ENCODE measurements at places on chromosomes 2 and 18.

GRCh38 chr2:102446936-102447335 lies 24.0 kb downstream of the IL18RAP start:
- DNase-seq: no peak

GRCh38 chr2:152236191-152236925 lies 60.8 kb upstream of the STAM2 start:
- DNase-seq: no peak

GRCh38 chr18:39666541-39666940 lies 2100.9 kb upstream of the CELF4 start:
- DNase-seq: no peak

GRCh38 chr2:146444085-146444484 lies 1400.7 kb upstream of the ACVR2A start:
- no peak for DNase-seq

DNA sequence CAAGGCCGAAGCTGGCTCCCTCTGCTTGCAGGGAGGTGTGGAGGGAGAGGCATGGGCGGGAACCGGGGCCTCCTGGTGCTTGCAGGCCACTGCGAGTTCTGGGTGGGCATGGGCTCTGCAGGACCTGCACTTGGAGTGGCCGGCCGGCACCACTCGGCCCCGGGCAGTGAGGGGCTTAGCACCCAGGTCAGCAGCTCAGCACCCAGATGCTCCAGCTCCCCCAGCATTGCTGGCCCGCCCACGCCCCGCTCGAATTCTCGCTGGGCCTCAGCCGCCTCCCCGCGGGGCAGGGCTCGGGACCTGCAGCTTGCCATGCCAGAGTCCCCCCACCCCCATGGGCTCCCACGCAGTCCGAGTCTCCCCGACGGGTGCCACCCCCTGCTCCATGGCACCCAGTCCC lies 176.2 kb upstream of the FAM98A start:
- DNase-seq: no peak

DNA sequence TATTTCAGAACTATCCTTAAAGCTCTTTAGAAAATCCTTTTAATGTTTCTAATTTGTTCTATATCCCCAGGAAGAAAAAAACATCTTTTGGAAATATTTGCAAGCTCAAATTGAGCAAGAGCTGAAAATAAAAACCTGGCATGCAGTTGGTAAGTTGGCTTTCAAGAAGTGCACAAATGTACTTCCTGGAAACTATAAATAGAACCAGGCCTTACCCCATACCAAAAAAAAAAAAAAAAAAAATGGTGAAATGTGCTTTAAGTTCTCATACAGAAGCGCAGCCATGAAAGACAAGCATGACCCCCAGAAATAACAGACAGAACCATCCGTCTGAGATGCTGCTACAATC lies 178.5 kb downstream of the HDAC4 start:
- DNase-seq: no peak

- DNase-seq: no peak
These were observed 289.4 kb downstream of the ZEB2 start for GRCh38 chr2:144230448-144231085.

DNA sequence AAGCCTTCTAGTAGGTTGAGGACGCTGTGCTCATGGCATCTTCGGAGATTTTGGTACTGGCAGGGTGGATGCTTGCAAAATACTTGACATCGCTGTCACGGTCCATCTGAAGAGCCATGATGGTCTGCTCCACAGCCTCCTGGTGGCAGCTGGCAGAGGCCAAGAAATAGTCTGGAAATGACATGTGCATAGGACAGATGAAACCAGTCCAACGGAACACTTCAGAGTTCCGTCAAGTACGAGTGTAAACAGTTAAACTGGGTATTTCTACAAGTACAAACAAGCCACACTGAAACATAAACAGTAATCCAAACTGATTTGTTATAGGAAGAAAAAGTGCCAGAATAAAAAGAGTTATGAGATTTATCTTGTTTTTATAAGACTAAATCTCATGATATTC lies 66.6 kb downstream of the PPP4R1 start:
- DNase-seq: no peak

DNA sequence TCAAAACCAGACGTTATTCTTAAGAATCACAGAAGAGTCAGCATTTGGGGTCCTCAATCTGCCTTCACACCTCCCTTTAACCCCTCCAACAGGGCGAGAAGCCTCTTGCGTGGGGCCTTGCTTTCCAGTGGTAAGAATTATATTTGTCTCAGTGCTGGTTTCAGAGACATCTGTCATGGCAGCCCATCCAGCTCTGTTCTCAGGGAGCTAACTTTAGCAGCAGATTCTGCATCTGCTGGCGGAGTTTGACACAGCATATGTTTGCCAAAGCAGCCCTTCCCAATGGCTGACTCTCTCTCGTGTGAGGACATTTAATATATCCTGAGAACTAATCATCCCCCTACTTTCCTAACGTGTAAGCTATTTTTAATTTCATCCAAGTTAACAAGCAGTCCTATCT lies 91.5 kb upstream of the BCL11A start:
- no peak for DNase-seq

DNA sequence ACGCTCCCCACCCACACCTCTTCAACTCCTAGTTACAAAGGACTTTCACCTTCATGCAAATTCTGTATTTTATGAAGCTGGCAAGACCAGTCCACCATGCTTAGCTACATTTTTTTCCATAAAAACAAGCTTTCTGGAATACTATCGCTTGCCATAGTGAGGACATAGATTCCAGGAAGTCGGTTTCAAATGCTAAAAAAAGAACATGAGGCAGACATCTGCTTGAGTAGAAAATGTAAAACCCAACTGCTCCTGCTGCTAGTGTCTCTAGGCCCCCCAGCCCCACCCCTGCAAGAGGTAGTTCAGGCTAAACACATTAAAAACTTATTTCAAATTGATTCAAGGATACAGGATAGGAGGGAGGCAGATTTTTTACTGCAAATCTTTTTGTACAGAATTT lies 148.9 kb downstream of the SMAD2 start:
- DNase-seq: no peak

DNA sequence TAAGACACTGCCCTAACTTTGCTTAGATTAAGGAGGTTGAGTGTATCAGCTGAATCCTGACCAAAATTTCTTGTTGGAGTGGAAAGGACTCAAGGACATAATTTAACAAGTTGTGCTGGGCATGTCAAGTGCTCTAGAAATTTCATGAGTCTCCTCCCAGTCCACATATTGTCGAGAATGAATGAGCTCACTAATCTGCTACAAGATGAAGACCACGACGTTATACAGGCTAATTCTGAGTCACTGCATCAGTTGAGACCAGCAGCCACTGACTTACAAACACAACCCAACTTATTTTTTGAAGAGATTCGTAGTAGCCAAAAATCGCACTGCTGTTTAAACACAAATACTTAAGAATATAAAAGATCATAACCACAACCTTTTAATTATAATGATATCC lies 28.7 kb upstream of the SLC8A1 start:
- DNase-seq: no peak

GRCh38 chr18:3340682-3341097 lies 78.8 kb downstream of the MYL12B start:
- DNase-seq: no peak

GRCh38 chr2:239283288-239283945 lies 117.4 kb downstream of the HDAC4 start:
- DNase-seq: no peak

DNA sequence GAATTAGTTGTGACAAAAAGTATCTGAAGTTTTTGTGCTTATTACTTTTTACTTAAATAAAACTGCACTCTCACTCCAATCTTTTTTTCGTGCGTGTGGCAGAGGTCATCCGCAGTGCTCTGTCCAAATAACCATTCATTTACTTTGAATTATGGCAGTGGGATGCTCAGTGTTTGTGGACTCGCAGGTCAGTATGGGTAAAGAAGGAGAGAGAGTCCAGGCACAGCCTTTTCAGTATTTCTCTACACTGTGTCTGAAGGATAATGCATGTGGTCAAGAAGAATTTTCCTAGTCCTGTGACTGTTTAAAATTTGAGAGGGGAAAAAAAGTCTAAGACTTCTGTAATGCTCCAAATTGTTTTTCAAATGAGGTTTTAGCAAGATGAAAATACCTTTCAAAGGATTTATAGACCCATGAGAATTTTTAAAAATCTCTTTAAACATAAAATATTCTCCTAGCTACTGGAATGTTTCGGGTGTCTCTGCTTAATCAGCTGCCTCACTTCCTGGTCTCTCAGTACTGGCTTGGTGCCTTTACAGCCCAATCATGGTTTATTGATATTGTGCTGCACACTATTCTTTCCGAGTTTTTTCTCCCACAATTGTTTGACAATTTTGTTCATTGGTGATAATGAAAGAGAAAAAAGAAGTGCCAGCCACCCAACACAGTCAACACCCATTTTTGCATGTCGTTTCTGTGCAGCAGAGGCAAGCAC lies 453.2 kb downstream of the PTPRM start:
- DNase-seq: no peak

DNA sequence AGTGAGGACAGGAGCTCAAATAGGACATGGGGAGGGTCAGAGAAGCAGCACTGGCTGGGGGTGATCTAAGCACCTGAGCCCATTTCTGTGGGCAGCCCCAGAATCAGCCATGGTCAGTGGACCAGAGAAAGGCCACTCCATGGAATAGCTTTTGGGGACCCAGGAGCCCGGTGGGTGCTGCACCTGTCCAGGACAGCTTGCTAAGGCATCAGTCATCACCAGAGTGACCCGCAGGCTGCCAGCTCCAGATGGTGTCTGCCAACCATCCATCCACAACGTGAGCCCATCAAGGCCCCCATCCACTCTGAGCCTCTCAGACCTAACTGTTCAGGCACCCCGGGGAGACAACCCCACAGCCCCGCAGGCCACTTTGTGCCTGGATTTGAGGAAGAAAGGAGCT lies 23.6 kb upstream of the COL6A3 start:
- no peak for DNase-seq

DNA sequence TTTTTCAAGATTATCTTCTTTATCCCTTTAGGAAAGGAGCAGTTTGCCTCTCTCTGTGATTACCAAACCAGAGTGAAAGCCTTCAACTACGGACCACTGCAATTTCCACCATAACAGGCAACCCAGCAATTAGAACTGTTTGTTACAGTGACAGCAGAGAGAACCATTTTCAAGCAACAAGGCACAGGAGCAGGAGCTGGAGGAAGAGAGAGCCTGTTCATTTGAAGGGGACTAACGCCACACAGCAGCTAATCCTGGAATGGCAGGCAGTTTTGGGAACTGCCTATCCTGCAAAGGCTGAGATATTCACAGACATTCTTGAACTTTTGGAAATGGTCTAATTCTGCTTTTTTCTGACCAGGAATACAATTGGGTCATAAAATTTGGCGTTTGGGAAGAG lies 1541.9 kb upstream of the PIK3C3 start:
- no peak for DNase-seq

DNA sequence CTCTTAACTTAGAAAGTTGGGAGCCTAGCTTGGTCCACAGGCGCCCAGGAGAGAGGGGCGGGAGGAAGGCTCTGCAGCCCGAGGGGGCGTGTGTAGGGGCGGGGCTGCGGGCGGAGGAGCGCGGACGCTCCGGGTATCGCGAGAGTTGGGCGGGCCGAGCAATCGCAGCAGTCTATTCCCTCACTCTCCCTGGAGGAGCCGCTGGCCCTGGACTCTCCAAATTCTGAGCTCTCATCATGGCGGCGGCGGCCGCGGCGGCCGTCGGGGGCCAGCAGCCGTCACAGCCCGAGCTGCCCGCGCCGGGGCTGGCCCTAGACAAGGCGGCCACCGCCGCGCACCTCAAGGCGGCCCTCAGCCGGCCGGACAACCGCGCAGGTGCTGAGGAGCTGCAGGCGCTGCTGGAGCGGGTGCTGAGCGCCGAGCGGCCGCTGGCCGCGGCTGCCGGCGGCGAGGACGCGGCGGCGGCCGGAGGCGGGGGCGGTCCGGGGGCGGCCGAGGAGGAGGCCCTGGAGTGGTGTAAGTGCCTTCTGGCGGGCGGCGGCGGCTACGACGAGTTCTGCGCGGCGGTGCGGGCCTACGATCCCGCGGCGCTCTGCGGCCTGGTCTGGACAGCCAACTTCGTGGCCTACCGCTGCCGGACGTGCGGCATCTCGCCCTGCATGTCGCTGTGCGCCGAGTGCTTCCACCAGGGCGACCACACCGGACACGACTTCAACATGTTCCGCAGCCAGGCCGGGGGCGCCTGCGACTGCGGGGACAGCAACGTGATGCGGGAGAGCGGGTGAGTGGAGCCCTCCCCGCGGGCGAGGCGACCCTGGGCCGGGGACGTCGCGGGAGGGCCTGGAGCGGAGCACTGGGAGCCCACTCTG lies at the start of gene UBR3:
TSS of gene UBR3 (plus strand) at position 183 of the 869 bp plus-strand sequence. CDS start at position 237, 54 bp downstream.
- DNase-seq: peak; percentile 81

- DNase-seq: no peak
These were observed 14.6 kb downstream of the CXCR1 start for GRCh38 chr2:218152172-218152571.

- DNase-seq: no peak
These were observed 78.8 kb downstream of the BCL2 start for GRCh38 chr18:63240531-63241316.

GRCh38 chr2:165692906-165693305 lies 101.1 kb downstream of the GALNT3 start:
- DNase-seq: no peak

GRCh38 chr2:191280290-191280689 lies 35.1 kb downstream of the MYO1B start:
- no peak for DNase-seq

- DNase-seq: no peak
These were observed 677 bp upstream of the TMEM178A start for GRCh38 chr2:39664888-39665591.

DNA sequence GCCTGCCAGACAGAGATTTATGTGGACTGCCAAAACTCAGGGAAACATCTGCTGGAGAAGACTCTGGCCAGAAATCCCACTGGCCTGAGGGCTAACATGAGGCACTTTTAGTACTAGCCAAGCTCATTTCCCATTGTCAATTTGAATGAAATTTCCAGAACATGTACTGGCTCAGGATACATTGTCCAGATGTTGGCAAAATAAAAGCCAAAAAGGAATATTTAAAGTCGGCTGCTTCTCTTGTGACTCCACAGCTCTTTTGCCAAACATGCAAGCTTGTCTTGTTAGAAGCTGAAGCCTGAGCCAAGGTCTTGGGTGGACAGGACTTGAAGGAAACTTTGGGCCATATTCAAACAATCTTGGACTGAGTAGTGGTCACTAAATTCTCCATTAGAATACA lies 215.5 kb downstream of the NCKAP5 start:
- DNase-seq: no peak

- no peak for DNase-seq
These were observed 48.5 kb downstream of the SOCS6 start for GRCh38 chr18:70337139-70337972.

- no peak for DNase-seq
These were observed 280.0 kb upstream of the RAB12 start for GRCh38 chr18:8329186-8329771.

DNA sequence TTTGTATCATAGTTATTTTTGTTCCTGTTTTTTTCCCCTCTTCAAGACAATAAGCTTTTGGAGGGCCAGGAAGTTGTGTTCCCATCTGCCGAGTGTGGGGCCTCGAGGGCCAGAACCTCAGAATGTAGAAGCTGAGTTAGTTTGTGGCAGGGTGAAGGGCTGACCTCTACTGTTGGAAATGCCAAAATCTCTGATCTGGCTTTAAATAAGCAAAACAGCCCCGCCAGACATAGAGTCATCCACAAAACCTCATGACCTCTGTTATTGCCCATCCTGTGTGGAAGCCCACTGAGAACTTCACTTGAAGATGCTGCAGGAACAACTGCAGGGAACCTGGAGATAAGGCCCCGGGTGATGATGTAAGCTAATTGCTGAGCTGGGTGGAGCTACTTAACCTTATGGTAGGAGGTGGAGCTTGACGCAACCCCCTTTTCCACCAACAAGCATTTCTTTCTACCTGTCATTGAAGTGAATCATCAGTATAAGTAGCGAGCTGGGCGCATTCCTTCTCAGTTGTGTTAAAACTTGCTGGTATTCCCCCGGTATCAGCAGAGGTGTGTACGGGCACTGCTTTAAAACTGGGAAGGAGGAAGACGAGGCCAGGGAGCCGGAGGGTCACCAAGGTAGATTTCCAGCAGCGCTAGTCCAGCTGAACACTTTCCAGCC lies 177.2 kb downstream of the NEDD4L start:
- no peak for DNase-seq

Data from activated gamma-delta T cell (primary cell).